HepG2 (cell line): ENCODE measurements at places on chromosomes 5 and 9. TPM values are rescaled to one million over a fixed set of nuclear protein-coding genes. Genes with fewer than 3 reads are reported as not detected.

GRCh38 chr5:133121080-133121479 is 69.3 kb downstream of the HSPA4 start:
- H3K4me1 ChIP-seq = peaks cover 11% of the 10 kb centered on the region
- no peaks in the 10 kb centered on the region for H3K36me3 ChIP-seq
- no peak for DNase-seq
- no peak overlapping the region for H3K4me3 ChIP-seq
- peaks cover 15% of the 10 kb centered on the region; the same call in 1 of the 3 replicates for H3K27me3 ChIP-seq
- no peak overlapping the region for H3K27ac ChIP-seq

DNA sequence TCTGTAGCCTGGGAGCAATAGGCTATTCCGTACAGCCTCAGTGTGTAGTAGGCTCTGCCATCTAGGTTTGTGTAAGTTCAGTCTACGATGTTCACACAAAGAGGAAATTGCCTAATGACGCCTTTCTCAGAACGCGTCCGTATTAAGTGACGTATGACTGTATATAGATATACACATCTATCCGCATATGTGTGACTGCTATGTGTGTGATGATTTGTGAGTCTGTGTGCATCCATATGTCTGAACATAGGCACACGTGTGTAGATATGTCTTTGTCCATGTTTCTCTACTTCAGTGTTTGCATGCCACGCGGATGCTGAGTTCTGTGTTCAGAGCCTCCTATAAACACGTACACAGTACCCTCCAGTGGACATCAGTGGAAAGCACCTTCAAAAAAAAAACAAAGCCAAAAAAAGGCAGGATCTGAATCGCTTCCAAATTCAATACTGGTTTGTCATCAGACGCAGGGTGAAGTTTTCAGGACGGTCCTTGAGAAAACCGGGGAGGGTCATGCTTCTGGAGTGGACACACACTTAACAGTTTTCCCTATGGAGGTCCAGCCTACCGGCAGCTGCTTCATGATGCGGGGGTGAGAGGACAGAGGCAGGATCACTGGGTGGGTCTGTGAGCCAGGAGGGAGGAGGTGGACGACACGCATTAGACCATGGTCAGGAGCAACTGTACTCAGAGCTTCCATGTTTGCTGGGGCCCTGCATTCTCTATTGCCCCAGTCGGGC is 29.5 kb upstream of the ALDH1B1 start:
- H3K27me3 ChIP-seq = no peaks in the 10 kb centered on the region
- DNase-seq = peak; percentile 49
- no peak overlapping the region for H3K4me3 ChIP-seq
- no peak overlapping the region for H3K27ac ChIP-seq

- no peaks in the 10 kb centered on the region for H3K36me3 ChIP-seq
- peak; percentile 71 for DNase-seq
- no peak overlapping the region for H3K4me3 ChIP-seq
- H3K27me3 ChIP-seq = no peaks in the 10 kb centered on the region; the same call in 1 of the 2 replicates
- H3K4me1 ChIP-seq = peaks cover 27% of the 10 kb centered on the region
These were observed 9.3 kb upstream of the GOLGA1 start for GRCh38 chr9:124950050-124950718.

- no peak overlapping the region for H3K4me3 ChIP-seq
- H3K36me3 ChIP-seq = no peaks in the 10 kb centered on the region
- no peak for DNase-seq
- no peak overlapping the region for H3K27ac ChIP-seq
These were observed 15.7 kb upstream of the CEP120 start for GRCh38 chr5:123438902-123439301.

GRCh38 chr9:137630679-137631078 is 11.9 kb downstream of the EHMT1 start:
- no peak overlapping the region for H3K4me3 ChIP-seq
- H3K27ac ChIP-seq = no peak overlapping the region
- peaks cover 1% of the 10 kb centered on the region; the same call in 1 of the 2 replicates for H3K36me3 ChIP-seq
- no peak for DNase-seq
- no peaks in the 10 kb centered on the region for H3K27me3 ChIP-seq

DNA sequence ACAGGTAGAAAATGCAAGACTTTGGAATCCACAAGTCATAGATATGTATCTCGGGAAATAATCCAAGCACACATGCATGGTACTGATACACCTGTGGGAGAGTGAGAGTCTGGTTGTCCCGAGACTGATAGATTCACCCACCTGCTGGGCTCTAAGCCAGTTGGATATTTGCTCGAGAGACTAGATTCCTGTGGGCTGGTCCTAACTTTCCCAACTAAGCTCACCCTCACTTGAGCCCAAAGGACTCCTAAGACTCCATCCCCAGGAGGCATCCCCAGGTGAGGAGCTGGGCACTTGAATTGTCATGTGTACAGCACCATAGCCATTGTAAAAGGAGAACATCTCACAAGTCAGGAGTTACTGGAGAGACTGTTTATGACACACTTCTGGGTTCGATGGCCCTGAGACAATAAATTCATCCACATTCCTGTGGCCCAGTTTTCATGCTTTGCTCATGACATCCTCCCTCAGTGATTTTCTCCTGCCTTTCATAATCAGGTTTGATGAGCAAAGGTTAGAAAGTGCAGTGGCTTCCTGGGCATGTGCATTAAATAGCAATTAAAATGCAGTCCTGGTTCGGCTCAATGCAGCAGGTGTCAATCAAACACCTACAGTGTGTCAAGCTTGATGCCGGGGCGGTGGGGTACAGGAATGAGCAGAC is 18.1 kb downstream of the SLC1A1 start:
- no peak overlapping the region for H3K4me3 ChIP-seq
- H3K4me1 ChIP-seq = 0 out of 2 replicates have a peak, but pooled peaks cover 6% of the 10 kb centered on the region
- H3K27ac ChIP-seq = no peak overlapping the region
- no peaks in the 10 kb centered on the region for H3K36me3 ChIP-seq
- H3K27me3 ChIP-seq = no peaks in the 10 kb centered on the region

DNA sequence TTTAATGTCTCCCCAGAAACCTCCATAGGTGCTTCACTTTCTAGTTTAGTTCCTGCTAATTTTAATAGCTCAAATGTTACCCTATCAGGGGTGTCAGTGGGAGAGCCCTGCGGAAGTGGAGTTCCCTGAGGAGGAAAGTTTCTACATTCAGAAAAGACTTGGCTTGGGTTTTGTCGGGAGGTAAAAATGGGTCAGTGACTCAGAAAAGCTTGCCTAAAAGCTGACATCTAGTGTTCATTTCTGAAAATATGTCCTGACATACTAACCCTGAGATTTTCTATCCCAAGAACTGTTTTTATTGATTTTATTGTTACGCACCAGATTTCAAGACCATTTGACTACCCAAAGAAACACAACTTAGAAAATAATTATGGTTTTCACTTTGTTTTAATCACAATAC is 40.9 kb upstream of the GLDC start:
- H3K27ac ChIP-seq = peak overlapping the region; percentile 36
- peaks cover 27% of the 10 kb centered on the region for H3K4me1 ChIP-seq
- H3K4me3 ChIP-seq = no peak overlapping the region
- no peaks in the 10 kb centered on the region for H3K27me3 ChIP-seq
- H3K36me3 ChIP-seq = no peaks in the 10 kb centered on the region

DNA sequence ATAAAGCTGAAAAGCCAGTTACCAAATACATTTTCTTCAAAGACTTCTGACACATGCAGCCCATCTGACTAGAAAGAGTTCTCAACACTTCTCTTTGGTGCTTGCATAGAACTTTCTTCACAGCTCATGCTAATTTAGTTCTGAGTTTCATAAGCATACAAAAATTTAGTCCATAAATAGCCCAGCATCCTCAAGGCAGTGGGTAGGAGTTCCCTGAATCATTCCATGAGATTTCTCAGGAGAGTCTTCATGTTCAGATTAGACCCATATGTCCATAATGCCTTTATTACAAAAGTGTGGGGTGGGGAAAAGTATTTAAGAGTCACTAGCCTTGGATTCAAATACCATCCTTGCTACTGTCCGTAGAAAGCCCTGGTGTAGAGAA is 290.2 kb upstream of the RGMB start:
- no peaks in the 10 kb centered on the region for H3K4me1 ChIP-seq
- DNase-seq = no peak

SLC45A2 gene
- 0.22 TPM in 1 of 2 replicates, not detected in the other for total RNA-seq

GFM2 gene
- 41.6 and 49.1 TPM in 2 replicates for total RNA-seq

GHR gene
- not detected in 2 replicates for total RNA-seq

PTGS1 gene
- 0.06 and 0.07 TPM in 2 replicates for total RNA-seq

CCDC187 gene
- 0.13 TPM in 1 of 2 replicates, not detected in the other for total RNA-seq

PFN3 gene
- total RNA-seq = not detected in 2 replicates
